ENCODE measurements at places on chromosomes 5 and 9.
A peak's percentile ranks its signal among the peaks of the same experiment; 100 is the strongest.

DNA sequence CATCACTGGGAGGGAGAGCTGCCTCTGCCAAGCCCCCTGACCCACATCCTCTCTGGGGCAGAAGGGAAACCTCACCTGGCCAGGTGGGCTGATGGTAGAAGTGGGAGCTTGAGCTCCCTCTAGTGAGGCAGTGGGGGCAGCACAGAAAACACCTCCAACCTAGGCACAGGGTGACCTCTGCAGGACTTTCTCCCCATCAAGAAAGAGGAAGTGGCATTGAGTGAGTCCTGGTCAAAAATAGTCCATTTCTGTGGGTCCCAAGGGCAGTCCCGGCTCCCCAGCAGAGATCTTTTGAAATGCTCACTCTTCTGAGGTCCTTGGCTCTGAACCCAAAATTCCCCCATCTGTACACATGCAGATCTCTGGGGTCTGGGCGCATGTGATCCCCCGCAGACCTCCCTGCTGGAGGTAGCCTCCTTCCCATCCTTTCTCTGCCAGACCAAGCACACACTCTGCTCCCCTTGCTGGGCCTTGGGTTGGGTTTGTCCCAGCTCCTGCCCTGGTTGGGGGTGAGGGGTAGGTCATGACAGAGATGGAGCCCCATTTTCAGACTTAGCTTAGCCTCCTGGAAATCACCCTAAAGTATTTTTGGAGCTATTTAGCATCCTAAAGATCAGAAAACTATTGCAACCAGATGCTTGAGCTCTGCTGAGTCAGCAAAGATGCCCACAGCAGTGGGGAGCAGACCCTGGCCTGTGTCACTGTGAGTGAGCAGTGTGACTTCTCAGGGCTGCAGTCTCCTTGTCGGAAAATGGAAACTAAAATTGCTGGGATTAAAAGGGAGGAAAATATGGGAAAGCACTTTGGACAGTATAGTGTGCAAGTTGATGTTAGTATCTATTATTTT lies 41.6 kb upstream of the LCP2 start:
- peak; percentile 84 for DNase-seq

GRCh38 chr9:134335486-134336220 lies 9.4 kb downstream of the RXRA start:
- DNase-seq = no peak

DNA sequence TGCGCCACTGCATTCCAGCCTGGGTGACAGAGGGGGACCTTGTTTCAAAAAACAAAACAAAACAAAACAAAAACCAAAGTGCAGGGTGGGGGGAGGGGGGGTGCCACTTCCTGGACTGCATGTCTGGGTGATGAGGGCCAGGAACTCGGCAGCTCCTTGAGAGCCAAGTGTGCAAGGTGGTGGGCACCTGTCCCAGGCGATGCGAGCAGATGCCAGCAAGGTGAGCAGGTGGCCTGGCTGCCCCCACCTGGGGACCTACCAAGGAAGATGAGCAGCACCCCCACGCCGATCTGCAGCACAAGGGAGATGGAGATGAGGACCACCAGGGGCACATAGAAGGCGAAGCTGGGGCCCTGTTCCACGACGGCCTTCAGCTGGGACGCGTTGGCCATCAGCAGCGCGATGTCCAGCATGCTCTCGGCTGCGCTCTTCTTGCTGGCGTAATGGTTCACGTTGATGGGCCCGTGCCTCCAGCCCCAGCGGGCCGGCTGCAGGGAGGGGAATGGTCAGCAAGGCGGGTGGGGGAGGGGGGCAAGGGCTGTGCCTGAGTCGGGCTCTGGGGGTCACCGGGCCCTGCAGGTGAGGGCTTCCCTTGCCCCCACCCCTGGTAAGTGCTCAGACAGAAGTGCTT lies 7.8 kb downstream of the NINJ1 start:
- DNase-seq = peak; percentile 44

DNA sequence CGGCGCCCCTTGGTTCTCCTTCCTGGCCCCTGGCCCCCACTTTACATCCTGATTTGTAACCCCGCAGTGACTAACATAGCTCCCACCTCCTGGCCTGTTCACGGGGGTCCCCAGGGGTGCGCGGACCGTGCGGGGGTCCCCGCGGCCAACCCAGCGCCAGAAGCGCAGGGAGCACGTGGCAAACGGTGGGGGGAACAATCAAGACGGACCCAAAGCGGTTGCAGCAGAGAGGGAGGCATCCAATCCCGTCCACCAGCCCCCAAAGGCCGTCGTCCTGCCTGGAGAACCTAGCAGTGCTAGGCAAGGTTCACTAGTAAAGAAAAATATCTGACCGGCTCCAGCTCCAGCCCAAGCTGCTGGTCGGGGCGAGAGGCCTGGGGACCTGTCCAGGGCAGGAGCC lies 201.5 kb downstream of the AUH start:
- no peak for DNase-seq

- no peak for DNase-seq
These were observed 47.8 kb downstream of the LPAR1 start for GRCh38 chr9:110990481-110990880.

- no peak for DNase-seq
These were observed 8.2 kb downstream of the IL17B start for GRCh38 chr5:149370878-149371277.

- DNase-seq = no peak
These were observed 57.8 kb upstream of the GNE start for GRCh38 chr9:36316049-36316448.

DNA sequence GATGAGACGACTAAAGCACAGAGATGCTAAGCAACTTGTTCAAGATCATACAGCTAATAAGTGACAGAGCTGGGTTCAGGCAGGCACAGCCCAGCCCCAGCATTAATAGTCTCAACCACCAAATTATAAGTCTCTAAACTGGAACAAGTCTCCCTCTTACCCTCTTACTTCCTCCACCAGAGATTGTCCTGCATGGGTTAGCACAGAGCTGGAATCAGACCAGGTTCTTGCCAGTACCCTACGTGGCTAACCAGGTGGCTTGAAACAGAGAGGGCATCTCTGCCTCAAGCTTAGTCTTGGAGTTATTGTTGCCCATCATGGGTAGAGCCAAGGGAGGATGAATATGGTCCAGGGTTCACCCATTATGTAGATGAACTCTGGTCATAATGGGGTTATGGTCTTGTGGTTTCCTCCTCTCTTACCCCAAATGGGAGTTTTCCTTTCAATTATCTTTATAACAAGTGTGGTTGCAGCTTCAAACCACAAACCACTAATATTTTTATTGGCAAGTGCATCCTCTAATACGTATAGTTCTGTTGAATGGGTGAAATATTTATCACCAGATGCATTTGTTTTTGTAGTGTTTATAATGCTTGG lies 8.3 kb upstream of the XPA start:
- DNase-seq = peak; percentile 31

- DNase-seq = no peak
These were observed 43.7 kb downstream of the MCTP1 start for GRCh38 chr5:95241161-95241560.

DNA sequence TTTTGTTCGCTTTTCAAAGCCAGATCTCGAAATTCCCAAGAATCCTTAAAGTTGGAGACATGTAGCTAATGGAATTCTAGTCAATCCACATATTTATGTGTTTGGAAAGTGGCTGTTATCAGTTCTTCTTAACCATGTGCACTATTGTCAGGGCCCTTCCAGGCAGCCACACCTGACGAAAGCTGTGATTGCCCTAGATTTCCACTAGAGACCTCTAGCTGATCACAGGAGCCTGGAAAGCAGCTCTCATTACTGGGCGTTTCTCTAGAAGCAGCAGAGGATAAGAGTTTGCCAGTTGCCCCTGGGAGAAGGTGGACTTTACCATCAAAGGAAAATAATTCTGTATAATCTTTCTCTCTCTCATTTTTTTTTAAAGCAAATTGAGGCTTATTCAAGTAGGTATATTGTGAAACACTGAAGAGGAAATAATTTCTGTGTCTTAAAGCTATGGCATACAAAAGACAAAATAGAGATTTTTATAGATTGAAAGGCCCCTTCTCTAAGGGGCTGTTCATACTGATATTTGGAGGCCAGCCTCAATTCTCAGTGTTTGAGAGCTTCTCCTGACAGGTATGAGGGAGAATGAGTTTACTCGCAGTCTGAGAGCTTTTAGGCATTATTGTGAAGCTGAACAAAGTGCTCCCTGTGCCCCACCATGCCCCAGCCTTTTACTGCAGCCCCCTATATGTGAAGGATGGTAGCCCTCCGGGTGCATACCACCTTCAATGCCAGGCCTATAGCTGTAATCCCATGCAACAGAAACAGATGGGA lies 405.4 kb upstream of the ACTBL2 start:
- DNase-seq = no peak

- DNase-seq = peak; percentile 52
These were observed at the start of gene UAP1L1 for GRCh38 chr9:137077010-137077747. TSS of gene UAP1L1 (plus strand) at chr9:137077517. CDS start at chr9:137077533, 16 bp downstream.

- peak; percentile 2 for DNase-seq
These were observed 500.0 kb upstream of the KLF4 start for GRCh38 chr9:107989544-107989943.

DNA sequence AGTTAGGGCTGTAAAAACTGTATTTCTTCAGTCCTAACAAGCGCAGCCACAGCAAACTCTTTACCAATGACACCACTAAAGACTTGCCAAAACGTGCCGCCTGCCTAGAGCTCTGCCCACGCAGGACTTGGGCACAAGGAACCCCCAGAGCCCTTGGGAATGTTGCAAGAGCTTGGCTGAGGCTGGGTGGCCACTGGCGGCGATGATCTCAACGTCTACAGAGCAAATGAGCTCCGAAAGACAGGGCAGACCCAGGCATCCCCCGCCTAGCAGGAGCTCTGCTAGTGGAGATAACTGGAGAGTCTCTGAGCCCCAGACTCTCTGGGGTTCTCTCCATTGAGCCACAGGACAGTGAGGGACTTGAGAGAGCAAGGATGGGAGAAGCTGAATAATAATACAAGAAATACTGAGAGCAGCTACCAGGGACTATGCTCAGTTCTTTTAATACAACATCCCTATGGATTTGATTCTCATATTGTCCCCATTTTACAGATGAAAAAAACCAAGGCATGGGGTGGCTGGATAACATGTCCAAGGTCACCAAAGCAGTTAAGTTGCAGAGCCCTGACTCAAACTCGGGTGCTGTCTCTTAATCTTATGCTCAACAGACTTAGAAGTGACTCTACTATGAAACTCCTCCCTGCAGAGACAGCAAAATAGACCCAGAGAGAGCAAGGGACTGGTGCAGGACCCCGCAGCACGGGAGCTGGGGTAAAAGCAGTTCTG lies 32.5 kb downstream of the SHB start:
- DNase-seq = no peak

DNA sequence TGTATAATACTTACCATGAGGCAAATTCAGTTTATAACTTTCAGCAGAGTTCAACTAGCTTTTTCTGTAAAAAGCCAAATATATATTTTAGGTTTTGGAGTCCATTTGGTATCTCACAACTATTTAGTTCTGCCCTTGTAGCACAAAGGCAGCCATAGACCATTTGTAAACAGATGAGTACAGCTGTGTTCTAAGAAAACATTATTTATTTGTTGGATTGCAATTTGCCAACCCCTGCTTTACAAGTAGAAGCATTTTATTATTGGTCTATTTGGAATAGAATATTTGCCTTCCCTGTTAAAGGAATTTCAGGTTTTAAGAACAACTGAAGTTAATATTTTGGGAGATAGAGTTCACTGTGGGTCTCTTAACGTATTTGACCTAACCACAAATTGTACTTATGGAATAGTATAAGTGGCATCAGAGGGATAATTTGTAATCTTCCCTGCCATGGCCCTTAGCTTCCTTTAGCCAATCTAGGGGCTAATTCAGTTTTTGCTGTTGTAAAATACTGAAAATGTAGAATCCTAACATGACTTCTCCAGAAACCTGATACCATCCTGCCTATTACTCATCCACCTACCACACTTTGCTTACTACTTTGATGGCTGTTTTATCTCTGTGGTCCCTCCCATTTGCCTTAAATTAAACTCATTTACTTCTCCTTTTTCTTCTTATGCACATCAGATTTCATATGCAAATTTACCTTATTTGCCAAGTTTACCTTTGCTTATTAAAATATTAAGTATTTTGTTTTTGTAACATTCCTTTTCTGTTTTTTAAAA lies 109.2 kb downstream of the DMXL1 start:
- DNase-seq = no peak

- no peak for DNase-seq
These were observed 185.8 kb downstream of the DEPDC1B start for GRCh38 chr5:60514152-60514551.

DNA sequence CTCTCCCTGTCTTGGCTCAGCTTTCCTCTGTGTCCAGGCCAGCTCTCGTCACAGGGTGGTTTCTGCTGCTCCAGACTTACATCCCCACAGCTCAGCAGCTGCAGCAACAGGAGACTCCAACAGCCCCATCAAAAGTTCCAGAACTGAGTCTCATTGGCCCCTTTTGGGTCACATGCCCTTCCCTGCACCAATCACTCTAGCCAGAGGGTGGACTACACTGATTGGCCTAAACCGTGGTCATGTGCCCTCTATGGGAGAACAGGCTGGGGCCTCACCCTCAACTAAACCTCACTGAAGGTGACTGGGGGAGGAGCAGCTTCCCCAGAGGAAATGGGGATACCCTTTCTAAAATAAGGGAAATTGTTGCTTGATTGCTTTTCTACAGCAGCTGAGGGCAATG lies 44.4 kb upstream of the CPLX2 start:
- no peak for DNase-seq

DNA sequence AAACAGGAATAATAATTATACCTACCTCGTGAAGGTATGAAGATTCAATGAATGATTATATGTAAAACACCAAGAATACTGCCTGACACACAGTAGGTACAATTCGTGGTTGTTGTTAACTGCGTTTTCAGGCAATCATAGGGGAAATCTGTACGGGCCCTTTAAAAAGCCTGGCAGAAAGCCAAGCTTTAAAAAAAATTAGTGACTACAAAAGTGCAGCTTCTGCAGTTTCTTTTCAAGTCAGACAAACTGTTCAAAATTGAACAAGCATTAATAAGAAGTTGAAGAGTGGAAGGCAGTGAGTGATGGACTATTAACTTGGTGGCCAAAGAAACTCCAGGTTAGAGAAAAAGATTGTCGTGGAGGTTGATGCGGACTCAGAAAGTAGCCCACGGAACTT lies 85.9 kb upstream of the TRIO start:
- DNase-seq = no peak

Measured in CD4-positive, alpha-beta T cell treated with Interferon alpha-2 for 1 hour (primary cell).